Activated CD8-positive, alpha-beta T cell treated with anti-CD3 and anti-CD28 coated beads, Interleukin-2, amount 10 ng/mL, durations not matched to agents 7 days and 5 days (primary cell): ENCODE measurements at places on chromosomes 5 and 9. TPM values are rescaled to one million over a fixed set of nuclear protein-coding genes. Genes with fewer than 3 reads are reported as not detected.

The PCDHA5 gene
- not detected for total RNA-seq

The OR1Q1 gene
- total RNA-seq, result not detected

The LCN1 gene
- total RNA-seq, result not detected

The C5orf63 gene
- 6.5 TPM for total RNA-seq

The ALDH1A1 gene
- not detected for total RNA-seq

The NTRK2 gene
- 0.05 TPM for total RNA-seq

The GADD45G gene
- total RNA-seq, result 7.7 TPM

The ANXA2R gene
- 28.0 TPM for total RNA-seq

DNA sequence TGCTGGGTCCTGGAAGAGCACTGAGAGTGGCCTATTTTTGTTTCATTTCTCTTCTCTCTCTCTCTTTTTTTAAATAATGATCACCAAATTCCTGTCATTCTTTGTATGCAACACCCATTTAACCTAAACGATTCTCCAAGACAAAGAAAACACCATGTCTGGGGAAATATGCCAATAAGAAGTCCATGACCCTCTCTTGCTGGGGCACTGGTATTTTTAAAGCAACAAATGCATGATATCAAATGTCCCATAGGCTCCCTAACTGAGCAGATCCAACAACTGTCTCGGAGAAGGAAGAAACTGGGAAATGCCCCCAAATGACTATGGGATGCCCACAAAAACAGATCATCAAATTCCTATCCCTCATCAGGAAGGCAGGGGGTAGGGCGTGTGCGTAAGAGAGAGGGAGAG lies 567.4 kb downstream of the CCDC171 start:
- H3K27ac ChIP-seq, result no peak overlapping the region
- H3K36me3 ChIP-seq, result no peaks in the 10 kb centered on the region
- H3K27me3 ChIP-seq, result no peaks in the 10 kb centered on the region
- no peak overlapping the region for H3K4me3 ChIP-seq
- H3K4me1 ChIP-seq, result no peaks in the 10 kb centered on the region
- DNase-seq, result no peak

DNA sequence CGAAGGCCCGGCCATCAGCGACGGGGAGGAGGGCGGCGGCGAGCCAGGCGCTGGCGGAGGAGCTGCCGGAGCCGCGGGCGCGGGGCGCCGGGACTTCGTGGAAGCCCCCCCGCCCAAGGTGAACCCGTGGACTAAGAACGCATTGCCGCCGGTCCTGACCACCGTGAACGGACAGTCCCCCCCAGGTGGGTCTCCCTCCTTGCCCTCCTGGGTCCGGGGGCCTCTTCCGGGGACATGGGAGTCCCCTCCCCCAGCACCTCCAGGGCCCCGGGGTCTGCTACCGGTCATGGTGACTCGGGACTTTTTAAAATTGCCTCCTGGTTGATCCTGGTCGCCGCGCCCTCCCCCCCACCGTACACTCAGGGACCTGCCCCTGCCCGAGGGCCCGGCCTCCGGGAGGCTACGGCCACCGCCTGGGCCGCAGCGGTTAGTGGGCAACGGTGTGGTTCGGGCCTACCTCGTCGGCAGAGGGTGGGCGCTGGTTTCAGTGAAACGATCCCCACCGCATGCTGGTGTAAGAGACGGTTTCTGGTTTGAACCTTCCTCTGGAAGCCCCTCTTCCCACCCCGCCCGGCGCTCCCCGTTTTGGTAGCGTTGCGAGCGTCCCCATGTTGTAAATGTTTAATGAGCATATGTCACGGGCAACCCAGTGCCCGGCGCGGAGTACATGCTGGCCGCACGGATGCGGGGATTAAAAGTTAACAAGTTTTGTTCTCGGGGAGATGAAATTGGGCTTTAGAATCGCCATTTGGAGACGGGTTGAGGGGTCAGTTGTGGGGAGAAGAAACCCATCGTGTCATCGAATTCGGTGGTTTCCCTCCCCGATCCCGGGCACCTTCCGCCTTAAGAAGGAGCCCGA lies 1.1 kb downstream of the LARP1 start:
- H3K36me3 ChIP-seq, result peaks cover 13% of the 10 kb centered on the region
- H3K27me3 ChIP-seq, result no peaks in the 10 kb centered on the region
- peaks cover 47% of the 10 kb centered on the region for H3K4me1 ChIP-seq
- peak overlapping the region; percentile 86 for H3K4me3 ChIP-seq
- DNase-seq, result peak; percentile 52

GRCh38 chr5:82730913-82731312 lies 346.3 kb downstream of the TMEM167A start:
- no peak overlapping the region for H3K27ac ChIP-seq
- no peaks in the 10 kb centered on the region for H3K27me3 ChIP-seq
- H3K4me1 ChIP-seq, result peaks cover 10% of the 10 kb centered on the region
- H3K4me3 ChIP-seq, result no peak overlapping the region
- DNase-seq, result no peak
- peaks cover 3% of the 10 kb centered on the region for H3K36me3 ChIP-seq

DNA sequence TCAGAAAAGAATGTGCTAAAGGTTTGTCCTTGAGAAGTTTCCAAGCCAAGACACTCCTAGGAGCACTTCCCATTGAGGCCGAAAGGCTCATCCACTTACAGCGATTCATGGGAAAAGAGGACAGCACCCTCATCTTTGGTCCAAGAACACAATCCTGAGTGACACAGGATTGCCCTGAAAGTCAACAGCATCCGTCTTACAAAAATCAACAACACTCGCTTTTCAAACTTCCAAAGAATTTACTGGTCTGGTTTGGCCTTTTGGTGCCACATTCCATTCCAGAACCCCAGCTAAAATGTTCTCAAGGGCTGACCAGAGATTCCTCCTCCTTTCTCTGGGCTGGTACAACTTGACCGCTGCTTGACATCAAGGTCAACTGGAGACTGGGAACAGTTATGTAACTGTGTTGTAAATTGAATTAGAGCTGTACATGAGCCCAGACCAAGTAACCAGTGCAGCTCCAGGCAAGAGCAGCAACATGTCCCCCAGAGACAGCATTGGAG lies 415.8 kb upstream of the PIK3R1 start:
- no peak for DNase-seq
- peaks cover 3% of the 10 kb centered on the region for H3K4me1 ChIP-seq
- H3K36me3 ChIP-seq, result no peaks in the 10 kb centered on the region
- no peaks in the 10 kb centered on the region for H3K27me3 ChIP-seq

- H3K36me3 ChIP-seq, result no peaks in the 10 kb centered on the region
- DNase-seq, result peak; percentile 67
- no peaks in the 10 kb centered on the region for H3K4me1 ChIP-seq
- no peak overlapping the region for H3K4me3 ChIP-seq
Observed at GRCh38 chr9:75866273-75866871, 24.1 kb upstream of the PCSK5 start.

DNA sequence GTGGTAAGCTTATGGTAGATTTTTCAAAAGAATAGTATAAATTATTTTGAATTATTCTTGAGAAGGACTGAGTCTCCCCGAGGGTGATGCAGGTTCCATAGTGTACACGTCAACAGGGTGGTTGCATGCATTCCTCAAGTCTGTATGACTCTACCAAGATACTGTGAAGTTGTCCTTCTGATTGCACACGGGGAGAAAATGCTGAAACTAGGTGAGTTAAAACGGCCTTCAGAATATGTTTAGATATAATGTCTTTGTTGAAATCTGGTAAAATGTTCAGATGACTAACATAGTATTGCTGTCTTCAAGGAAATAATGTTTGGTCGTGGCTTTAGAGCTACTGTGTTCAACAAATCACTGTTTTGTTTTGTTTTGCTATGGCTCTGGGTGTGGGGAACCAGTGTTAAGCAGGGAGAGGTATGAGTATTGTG lies 22.4 kb upstream of the TNFAIP8 start:
- H3K4me3 ChIP-seq, result peak overlapping the region; percentile 80
- peak overlapping the region; percentile 93 for H3K27ac ChIP-seq
- peaks cover 62% of the 10 kb centered on the region for H3K36me3 ChIP-seq
- no peak for DNase-seq
- peaks cover 86% of the 10 kb centered on the region for H3K4me1 ChIP-seq

- no peak for DNase-seq
- no peak overlapping the region for H3K4me3 ChIP-seq
- H3K36me3 ChIP-seq, result no peaks in the 10 kb centered on the region
- no peak overlapping the region for H3K27ac ChIP-seq
Observed at GRCh38 chr9:7300484-7300883, 499.1 kb downstream of the DMAC1 start.

DNA sequence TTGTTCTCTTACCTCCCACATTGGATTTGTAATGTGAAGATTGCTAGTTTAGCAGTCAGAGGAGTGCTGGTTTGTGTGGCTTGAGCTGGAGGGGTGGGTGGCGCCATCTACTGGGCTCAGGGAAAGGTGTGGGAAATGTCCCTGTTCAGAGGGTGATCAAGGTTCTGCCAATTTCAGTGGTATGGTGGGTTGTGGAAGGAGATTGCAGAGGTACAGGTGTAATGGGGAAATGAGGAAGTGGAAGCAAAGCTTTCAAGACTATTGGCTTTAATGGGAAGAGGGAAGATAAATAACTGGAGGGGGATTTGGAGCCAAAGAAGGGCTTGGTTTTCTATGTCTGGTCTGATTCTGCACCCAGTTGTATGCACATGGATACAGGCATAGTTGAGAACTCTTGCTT lies 76.4 kb downstream of the OSMR start:
- peaks cover 28% of the 10 kb centered on the region for H3K27me3 ChIP-seq
- peak; percentile 58 for DNase-seq
- H3K4me3 ChIP-seq, result no peak overlapping the region
- H3K4me1 ChIP-seq, result no peaks in the 10 kb centered on the region

- H3K27ac ChIP-seq, result no peak overlapping the region
- H3K4me3 ChIP-seq, result no peak overlapping the region
- H3K4me1 ChIP-seq, result no peaks in the 10 kb centered on the region
- DNase-seq, result no peak
- H3K36me3 ChIP-seq, result no peaks in the 10 kb centered on the region
Observed at GRCh38 chr5:67379753-67380152, 183.2 kb upstream of the CD180 start.

GRCh38 chr9:21053851-21054250 lies 22.4 kb upstream of the HACD4 start:
- peaks cover 4% of the 10 kb centered on the region for H3K36me3 ChIP-seq
- H3K4me1 ChIP-seq, result no peaks in the 10 kb centered on the region
- H3K4me3 ChIP-seq, result no peak overlapping the region
- H3K27me3 ChIP-seq, result peaks cover 2% of the 10 kb centered on the region

DNA sequence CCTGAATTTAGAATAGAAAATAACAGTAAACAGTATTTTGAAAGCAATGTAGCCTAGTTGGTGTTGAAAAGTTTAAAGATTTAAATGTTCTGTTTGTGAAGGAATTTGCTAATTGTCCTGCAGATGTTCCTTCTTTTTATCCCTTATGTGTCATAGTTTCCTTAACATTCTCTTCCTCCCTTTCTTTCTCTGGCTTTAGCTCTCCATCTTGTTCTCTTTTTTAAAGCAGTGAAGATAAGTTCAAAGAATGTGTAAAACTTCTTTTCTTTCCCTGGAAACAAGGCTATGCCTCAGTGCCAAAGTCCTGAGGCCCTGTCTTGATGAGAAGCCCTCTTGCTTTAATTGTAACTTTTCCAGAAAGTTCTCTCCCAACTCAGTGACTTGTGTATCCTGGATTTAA lies 24.4 kb upstream of the GAS1 start:
- H3K4me1 ChIP-seq, result no peaks in the 10 kb centered on the region
- no peak overlapping the region for H3K27ac ChIP-seq
- DNase-seq, result no peak

GRCh38 chr9:28206280-28206679 lies 633.0 kb upstream of the C9orf72 start:
- H3K27ac ChIP-seq, result no peak overlapping the region
- H3K36me3 ChIP-seq, result no peaks in the 10 kb centered on the region
- H3K4me1 ChIP-seq, result no peaks in the 10 kb centered on the region
- DNase-seq, result no peak

GRCh38 chr5:163261647-163262269 lies 175.6 kb upstream of the CCNG1 start:
- no peak overlapping the region for H3K27ac ChIP-seq
- no peak for DNase-seq
- no peaks in the 10 kb centered on the region for H3K4me1 ChIP-seq
- H3K36me3 ChIP-seq, result no peaks in the 10 kb centered on the region
- H3K27me3 ChIP-seq, result no peaks in the 10 kb centered on the region

- H3K4me1 ChIP-seq, result no peaks in the 10 kb centered on the region
- H3K27me3 ChIP-seq, result peaks cover 6% of the 10 kb centered on the region
- H3K27ac ChIP-seq, result no peak overlapping the region
- DNase-seq, result no peak
Observed at GRCh38 chr5:133225671-133226152, 173.9 kb downstream of the HSPA4 start.

GRCh38 chr5:74865804-74866595 lies at the start of gene FAM169A:
TSS of gene FAM169A (minus strand) at chr5:74866387. CDS start at chr5:74841676, 24,711 bp downstream.
- peaks cover 18% of the 10 kb centered on the region for H3K4me1 ChIP-seq
- peak within 1 kb of the TSS; percentile 83 for H3K4me3 ChIP-seq
- H3K27me3 ChIP-seq, result peaks cover 14% of the 10 kb centered on the region
- peak within 1 kb of the TSS; percentile 92 for H3K27ac ChIP-seq
- peaks cover 3% of the 10 kb centered on the region for H3K36me3 ChIP-seq

GRCh38 chr9:77513457-77513856 lies 134.7 kb downstream of the GNA14 start:
- no peaks in the 10 kb centered on the region for H3K36me3 ChIP-seq
- no peak overlapping the region for H3K4me3 ChIP-seq
- H3K27ac ChIP-seq, result no peak overlapping the region
- H3K4me1 ChIP-seq, result peaks cover 8% of the 10 kb centered on the region
